ENCODE measurements at places on chromosomes 6 and 20.
A peak's percentile ranks its signal among the peaks of the same experiment; 100 is the strongest.

DNA sequence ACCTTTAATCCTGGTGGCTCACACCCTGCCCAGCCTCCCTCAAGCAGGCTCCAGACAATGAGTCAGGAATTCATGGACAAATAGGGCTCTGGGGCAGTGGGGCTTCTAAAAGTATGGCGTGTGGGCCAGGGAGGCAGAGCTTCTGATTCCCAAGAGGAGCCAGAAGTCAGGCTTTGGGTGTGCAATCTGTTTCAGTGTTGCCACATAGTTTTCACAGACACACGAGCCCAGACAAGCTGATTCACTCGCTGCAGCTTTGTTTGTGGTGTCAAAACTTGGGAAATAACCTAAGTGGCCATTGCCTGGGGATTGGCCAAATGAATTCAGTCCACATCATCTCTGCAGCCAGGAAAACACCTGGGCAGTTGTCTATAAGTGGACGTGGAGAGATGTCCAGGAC lies 9.2 kb downstream of the PEDS1 start:
- DNase-seq = peak; percentile 78

DNA sequence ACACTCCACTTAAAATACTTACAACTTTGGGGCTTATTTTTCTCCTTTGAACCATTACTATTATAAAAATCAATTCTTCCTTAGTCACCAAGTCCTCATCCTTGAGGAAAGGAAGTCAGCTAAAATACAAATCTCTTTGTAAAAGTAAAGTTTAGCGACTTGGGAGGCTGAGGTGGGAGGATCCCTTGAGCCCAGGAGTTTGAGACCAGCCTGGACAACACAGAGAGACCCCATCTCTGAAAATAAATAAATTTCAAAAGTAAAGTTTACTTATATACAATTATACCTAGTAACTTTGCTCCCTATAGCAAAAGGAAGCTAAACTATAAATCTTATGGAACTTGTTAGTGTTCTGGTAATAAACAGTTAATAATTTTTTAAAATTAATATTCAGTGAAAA lies 40.4 kb downstream of the MYB start:
- no peak for DNase-seq

- DNase-seq = no peak
Observed at GRCh38 chr20:38227420-38228360, 32.8 kb downstream of the KIAA1755 start.

- DNase-seq = no peak
Observed at GRCh38 chr6:168219804-168220203, 99.8 kb downstream of the DACT2 start.

DNA sequence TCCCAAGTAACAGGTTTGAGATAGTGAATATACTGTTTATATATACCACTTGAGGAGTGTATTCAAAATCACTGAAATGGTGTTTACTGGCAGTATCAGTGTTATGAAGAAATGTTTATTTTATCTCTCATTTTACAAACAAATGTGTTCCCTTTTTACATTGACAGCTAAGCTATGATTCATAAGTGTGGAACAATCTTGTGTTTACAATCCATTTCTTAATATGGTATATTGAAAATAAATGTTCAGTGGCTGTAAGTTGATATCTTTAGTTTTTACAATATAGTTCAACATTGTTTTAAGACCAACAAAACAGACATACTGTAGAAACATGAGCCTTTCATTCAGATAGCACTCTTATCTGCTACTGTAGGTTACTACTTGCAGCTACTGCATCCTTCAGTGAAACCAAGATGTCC lies 14.3 kb downstream of the PHF3 start:
- no peak for DNase-seq

DNA sequence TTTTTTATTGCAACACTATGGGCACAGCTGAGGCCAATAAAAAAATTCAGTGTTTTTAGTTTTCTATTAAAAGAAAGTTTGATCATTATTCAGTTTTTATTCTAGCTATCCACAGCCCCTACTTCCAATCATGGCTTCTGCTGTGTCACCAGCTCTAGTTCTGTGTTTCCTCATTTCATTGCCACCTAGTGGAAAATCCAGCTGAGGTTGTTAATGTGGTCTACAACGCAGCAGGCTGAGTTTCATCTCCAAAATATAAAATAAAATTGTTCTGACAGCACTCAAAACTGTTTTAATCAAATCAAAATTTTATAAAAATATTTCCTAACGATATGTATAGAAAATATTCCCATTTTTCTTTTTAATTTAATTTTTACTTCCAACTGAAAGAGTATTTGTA lies 13.6 kb downstream of the COL9A1 start:
- no peak for DNase-seq

DNA sequence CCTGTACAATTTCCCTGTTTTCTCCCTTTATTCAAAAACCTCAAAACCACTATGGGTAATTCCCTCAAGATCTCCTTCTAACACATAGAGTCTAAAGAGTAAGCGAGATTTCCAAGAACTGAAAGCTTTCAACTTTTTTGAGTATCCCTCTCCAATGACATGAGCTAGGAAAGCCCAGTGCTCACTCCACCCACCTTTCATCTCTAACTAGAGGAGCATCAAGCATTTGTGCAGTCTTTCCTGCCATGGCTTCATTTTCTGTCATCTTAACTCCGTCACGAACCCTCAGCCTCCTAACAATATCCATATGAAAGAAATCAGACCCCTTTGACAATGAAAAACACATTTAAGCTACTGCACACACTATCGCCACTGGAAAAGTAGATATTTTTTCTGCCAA lies 91.9 kb upstream of the SUPT3H start:
- DNase-seq = no peak

DNA sequence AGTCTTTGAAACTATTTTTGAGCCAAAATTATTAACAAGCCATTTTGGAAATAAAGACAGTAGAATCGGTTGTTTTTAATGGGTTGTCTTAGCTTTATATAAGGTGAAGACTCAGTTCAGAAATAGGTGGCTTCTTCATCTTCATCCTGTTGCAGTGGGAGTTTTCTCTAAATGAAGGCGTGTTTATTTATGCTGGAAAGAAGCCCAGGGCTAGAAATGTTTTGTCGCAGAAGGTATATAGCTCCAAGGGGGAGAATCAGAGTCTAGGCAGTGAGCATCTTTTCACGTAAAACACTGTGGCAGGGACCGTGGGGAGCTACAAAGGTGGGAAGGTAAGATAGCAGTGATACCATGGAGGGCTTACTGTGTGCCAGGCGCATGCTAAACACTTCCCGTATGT lies 34.3 kb downstream of the FARS2 start:
- DNase-seq = no peak

GRCh38 chr6:705047-705446 lies 12.1 kb upstream of the EXOC2 start:
- no peak for DNase-seq

DNA sequence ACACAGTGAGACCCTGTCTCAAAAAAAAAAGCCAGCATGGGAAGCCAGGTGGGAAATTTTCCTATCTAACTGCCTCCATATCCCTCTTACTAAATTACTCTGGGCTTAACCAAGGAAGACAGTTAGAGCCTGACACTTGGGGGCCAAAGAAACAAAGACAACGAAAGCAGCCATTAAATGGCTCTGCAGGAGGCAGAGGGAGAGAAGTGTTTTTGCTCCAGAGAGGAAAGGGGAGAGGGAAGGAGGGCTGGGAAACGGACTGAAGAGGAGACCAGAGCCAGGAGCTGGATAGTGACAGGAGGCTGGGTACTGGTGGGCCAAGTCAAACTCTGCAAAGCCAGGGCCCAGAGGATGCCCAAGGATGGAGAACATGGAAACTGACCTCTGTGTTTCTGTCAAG lies 10.7 kb upstream of the TGIF2 start:
- DNase-seq = no peak

GRCh38 chr6:46509063-46509462 lies 17.8 kb upstream of the RCAN2 start:
- DNase-seq = no peak

DNA sequence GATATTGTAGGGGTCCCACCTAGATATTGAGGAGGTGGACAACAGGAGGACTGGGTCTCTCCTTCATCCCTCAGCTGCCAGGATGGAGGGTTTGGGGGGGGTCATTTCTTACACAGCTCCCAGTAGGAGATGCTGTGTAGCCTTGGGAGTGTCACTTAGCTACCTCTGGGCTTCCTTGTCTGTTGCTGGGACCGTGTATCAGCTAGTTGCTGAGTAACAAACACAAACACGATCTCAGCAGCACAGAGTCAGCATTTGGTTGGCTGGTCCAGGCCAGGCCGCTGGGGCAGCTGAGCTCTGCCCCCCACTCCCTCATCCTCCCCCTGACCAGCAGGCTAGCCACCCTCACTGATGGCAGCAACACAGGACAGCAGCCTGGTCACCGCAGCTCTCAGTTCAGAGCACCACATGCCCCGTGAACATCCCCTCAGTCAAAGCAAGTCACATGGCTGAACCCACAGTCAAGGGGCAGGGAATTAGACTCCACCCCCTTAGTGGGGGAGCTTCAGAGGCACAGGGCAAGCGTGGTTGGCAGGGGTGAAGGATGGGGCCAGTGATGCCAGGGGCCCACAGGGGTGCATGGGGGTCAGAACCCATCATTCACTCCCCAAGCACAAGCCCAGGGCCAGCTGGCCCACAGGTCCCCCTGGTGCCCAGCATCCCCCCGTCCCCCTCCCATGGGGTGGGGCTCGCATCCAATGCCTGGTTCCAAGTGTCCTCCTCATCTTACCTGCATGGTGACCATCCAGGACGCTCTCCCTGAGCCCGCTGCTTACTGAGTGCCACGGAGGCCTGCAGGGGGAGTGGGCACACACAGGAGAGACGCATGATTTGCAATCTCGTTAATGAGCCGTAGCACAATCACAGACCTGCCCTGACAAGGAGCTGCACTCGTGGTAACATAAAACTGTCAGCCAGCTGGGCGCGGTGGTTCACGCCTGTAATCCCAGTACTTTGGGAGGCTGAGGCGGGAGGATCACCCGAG lies 112.4 kb downstream of the TAF4 start:
- no peak for DNase-seq

DNA sequence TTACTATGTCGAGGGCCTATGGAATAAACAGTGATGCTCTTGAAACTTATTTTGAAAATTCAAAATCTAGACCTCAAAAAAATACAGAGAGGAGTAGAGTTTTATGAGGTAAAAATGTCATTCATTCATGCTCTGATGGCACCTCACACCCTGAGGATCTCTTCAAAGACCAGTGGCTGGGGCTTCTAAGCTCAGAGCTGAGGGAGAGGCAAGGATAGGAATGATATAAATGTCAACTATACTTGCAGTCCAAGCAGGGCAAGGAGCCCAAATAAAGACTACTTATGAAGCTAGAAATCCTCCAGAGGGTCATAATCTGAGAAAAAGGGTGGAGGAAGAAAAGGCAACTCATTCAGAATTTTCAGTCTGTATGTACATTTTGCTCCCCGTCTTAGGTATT lies 136.7 kb upstream of the CARMIL1 start:
- no peak for DNase-seq

DNA sequence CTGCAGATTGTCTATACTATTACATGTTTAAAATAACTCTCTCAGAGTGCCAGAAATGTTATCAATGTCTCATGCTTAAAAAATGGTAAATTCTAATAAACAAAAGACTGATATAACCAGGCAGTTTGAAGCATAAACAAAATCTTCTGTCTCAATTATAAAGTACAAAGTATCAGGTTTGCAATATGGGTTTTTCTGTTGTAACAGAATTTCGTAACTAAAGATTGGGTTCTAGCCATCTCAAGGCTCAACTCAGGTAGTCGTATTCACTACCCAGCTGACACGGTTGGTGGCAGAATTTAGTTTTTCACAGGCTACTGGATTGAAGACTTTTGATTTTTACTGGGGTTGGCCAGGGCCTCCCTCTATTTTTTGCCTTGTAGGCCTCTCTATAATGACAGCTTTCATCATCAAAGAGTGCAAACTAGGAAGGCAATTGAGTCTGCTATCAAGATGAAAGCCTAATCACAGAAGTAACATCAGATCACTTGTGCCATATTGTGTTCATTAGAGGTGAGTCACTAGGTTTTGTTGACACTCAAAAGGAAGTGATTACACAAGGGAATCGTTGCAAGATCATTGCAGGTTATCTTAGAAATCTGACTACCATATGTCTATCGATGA lies 3.6 kb downstream of the CYP39A1 start:
- DNase-seq = no peak
